ENCODE measurements at places on chromosomes 6 and 20.

DNA sequence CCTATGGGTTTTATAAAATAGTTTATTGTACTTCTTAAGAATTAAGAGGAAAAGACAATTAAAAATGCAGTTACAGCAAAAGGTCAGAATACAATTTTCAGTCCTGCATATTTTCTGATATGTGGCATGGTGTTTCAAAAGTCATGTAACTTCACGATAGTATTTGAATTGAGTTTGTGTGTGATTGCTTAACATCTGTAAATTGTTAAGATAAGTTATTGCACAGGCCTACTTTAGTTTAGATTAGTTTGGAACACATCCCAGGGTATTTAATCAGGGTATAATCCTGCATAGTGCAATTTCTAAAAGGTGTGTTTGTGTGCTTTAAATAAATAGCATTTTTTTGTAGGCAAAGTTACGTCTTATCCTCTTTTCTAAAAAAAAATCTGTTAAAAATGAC, 289.6 kb downstream of the RIMS1 start:
- DNase-seq: no peak

DNA sequence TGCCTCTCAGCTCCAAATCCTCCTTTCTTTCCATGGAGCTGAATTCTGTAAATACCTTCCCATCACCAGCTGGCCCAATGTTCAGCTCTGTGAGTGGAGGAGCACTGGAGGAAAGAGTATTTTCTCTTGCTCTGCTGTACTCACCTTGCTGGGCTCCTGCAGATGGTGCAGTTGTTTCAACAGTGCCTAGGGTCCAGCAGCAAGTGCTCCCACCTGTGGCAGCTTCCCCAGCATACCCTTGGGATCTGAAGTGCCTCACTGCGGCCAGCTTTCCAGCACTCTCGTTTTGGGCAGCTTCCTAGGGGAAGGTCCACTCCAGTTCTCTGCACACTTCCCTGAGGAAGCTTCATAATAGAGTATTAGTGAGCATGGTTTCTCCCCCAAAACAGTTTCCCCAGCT, 170.9 kb downstream of the ARHGAP18 start:
- no peak for DNase-seq

DNA sequence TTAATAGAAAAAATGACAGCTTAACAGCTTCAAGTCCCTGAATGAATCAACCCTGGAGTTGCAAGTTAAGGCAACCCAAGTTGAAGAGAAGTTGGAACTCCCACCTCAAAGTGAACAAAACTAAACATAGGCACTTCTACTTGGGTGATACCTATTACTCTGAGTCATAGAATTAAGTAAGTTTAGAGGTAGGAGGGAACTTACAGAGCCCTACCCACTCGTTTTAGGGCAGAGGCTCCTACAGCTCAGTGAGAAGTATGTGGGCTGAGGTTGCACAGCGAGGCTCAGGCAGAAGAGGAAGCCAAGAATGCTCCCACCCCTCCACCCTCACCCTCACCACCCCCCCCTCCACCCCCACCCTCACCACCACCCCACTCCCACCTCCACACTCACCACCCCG, 42.2 kb downstream of the NFATC2 start:
- peak; percentile 56 for DNase-seq

- no peak for DNase-seq
Observed at GRCh38 chr6:16948396-16948795, 153.5 kb upstream of the STMND1 start.

All from GM18507 (cell line).